ENCODE measurements at places on chromosomes 1 and 21.

GRCh38 chr1:46535063-46535462 is 16.4 kb downstream of the KNCN start:
- DNase-seq = no peak

GRCh38 chr1:97337250-97338030 is 583.4 kb downstream of the DPYD start:
- no peak for DNase-seq

DNA sequence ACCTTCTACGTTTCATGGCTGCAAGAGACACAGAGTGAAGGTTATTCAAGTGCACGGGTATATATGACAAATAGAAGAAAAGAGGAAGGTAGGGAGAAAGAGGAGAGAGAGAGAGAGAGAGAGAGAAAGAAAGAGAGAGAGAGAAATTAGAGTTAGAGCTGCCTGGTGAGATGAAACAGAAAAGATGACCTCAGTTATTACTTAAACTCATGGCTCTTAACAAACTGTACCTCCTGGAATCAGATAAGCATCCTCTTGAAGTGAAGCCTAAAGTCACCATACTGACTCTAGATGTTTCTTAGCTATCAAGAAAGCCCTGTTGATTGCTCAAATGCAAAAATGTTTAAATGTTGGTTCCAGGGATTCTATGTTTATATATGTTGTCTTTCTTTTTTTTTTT is 597.7 kb upstream of the ZP4 start:
- no peak for DNase-seq

DNA sequence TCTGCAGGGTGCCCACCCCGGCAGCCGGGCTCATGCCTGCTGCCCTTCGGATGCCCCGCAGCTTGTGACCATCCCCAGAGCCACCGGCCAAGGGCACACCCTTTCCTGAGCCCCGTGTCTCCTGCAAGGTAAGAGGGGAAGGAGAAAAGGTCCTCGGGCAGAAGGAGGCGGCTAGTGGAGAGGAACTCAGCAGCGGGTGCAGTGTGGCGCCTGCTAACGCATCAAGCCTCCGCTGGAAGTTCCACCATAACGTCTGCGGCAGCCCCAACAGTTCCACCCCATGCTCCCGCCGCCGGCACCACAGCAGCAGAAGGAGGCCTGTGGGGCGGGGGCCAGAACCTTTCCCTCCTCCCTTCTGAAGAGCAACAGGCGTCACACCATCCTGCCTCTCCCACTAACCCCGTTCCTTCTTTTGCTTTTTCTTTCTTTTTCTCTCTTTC is 990 bp downstream of the VWA5B1 start:
- DNase-seq = no peak

- DNase-seq = no peak
These were observed 59.8 kb upstream of the C1orf53 start for GRCh38 chr1:197842646-197843045.

- no peak for DNase-seq
These were observed 1.6 kb upstream of the STK40 start for GRCh38 chr1:36387141-36387949.

All from activated T-cell treated with anti-CD3 and anti-CD28 coated beads for 1 hour (primary cell).